Kasumi-1 (cell line): ENCODE measurements at places on chromosomes 7 and 10.

DNA sequence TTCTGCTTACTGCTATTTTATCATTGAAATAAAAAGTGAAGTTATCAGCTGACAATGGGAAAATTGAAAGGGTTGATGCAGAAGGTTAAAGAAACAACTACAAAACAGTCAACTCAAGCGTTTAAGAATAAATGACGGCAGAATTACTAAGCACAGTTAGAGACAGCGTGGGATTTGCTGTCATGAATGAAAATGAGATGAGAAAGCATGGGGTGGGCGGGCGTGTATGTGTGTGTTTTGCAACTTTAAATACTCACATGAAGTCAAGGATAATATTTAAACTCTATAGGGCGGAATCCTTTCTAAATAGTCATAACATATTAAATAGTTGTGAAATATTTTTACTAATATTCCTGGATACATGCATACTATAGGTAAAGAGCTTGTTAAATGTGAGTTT is 450.8 kb downstream of the ETV1 start:
- DNase-seq = no peak

DNA sequence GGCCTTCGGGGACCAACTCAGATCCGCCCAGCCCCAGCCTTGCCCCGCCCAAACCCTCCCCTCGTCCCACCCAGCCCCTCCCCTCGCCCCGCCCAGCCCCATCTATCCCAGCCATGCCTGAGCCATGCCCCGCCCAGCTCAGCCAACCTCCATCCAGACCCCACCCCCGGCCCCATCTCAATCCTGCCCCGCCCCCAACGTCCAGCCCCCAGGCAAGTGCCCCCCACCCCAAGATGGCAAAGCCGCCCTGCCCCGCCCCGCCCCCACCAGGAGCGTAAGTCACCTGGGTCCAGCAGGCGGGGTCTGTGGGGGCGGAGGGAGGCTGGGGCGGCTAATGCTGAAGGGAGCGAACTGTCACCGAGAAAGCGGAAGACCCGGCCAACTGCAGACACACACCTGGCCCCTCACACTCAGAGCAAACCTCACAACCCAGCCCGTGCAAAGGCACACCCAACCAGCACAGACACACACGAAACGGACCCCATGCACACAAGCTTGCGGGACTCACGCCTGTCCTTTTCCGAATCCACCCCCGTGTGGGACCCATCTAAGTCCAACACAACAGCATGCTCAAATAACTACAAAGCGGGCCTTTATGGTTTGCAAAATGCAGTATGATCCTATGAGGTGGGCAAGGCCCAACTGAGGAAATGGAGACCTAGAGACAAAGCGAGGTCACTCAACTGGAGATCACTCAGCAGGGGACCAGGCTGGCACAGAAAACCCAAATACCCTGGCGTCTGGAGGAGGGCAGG is 11.5 kb upstream of the OGA start:
- DNase-seq = peak; percentile 57

GRCh38 chr7:16130111-16131110 is 290.9 kb downstream of the CRPPA start:
- DNase-seq = no peak

- DNase-seq = no peak
Measured at GRCh38 chr7:78794101-78794500, 659.4 kb downstream of the MAGI2 start.

GRCh38 chr7:129341212-129341611 is 93.0 kb upstream of the STRIP2 start:
- no peak for DNase-seq

- no peak for DNase-seq
Measured at GRCh38 chr10:29670761-29671160, 36.0 kb upstream of the SVIL start.

- DNase-seq = no peak
Measured at GRCh38 chr7:25062380-25062779, 62.7 kb downstream of the CYCS start.

DNA sequence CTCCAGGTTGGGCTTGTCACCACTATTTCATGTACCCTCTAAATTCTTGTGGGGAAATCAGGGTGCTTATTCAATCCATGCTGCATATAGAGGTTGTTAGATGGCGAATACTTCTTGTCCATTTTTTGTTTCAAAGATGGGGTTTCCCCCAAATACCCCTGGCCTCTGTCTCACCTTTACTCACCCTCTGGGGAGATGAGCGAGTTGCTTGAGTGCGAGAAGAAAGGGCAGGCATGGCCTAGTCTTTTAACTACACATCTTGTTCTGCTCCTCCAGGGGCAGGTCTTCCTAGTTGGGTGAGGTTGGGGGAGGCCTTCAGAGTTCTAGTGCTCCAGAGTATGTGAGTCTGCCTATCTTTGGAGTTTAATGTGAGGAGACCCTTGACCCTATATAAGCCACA is 46.2 kb downstream of the HHEX start:
- DNase-seq = no peak

DNA sequence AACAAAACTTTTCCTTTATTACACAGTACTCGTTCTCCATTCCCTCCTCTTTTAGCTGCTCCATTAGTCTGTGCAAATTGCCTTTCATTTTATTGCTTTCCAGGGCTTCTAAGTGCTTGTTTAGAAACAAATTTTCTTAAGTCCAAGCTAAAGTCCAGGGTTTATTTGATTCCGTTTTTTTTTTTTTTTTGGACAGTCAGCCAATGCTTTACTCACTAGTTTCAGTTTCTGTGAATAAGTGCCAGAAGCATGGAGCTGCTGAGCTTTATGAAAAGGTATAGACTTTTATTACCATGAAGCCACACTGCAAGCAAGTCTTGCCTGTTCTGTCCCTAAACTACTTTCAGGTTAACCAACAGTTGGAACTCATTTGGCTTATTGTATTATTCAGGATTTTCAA is 455.0 kb downstream of the GFRA1 start:
- DNase-seq = no peak

DNA sequence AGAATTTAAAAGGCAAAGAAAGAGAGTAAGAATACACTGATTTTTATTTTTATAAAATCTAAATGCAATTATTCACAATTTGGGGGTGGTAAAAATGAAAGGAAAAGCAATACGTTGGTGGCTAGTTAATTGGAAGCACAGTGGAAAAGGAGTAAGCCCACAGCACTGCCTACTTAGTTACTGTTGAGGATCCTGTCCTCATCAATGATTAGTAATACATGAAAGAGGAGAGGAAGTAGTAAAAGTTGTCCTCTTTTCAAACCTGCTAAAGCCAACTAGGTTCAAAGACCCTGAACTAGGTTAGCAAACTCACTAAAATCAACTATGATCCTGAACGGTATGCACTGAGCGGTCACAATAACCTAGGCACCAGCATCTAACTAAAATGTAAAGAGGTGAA is 52.7 kb upstream of the LRRN3 start:
- no peak for DNase-seq

GRCh38 chr10:30185916-30186315 is 126.5 kb upstream of the JCAD start:
- no peak for DNase-seq

DNA sequence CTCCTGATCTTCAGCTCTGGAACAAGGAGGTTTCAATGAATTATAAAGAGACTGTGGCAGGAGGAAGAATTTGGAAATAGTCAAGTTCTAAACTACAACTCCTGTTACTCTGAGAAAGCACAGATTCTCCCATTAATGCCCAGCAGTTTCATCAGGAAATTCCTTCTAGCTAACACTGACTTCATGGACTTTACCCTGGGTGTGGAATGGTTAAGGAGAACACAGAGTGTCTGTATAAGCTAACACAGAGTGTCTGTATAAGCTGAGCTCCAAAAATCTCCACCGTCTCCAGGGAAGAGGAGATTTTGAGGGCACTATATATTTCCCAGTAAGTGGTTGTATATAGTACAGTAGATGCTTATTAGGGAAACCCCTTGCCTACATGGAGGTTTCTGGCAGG is 675.5 kb downstream of the XPNPEP1 start:
- no peak for DNase-seq

- no peak for DNase-seq
Measured at GRCh38 chr7:132546366-132547127, 29.7 kb downstream of the PLXNA4 start.

DNA sequence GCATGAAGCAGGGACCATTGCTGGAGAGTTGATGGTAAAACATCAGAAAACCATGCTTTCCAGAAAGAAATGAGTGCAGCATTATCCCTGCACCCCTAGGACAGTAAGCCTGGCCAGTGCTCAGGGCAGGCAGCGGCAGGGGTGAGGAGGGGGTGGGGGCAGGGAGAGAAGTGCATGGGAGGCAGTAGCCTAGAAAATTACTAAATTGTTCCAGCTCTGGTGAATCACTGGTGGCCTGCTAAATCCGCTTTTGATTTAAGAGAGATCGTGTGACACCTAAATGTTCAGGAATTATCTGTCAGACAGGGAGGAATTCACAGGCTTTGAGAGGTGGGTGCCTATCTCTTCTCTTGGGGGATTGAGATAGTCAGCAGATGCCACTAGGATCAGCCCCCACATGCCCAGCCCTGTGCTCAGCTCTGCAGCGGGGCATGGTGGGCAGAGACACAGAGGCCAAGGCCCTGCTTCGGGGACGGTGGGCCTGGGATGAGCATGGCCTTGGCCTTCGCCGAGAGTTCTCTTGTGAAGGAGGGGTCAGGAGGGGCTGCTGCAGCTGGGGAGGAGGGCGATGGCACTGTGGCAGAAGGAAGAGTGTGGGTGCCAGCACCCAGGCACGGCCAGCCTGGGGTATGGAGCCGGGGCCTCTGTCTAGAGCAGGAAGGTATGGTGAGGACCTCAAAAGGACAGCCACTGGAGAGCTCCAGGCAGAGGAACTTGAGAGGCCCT is 5.0 kb upstream of the AQP1 start:
- DNase-seq = no peak

DNA sequence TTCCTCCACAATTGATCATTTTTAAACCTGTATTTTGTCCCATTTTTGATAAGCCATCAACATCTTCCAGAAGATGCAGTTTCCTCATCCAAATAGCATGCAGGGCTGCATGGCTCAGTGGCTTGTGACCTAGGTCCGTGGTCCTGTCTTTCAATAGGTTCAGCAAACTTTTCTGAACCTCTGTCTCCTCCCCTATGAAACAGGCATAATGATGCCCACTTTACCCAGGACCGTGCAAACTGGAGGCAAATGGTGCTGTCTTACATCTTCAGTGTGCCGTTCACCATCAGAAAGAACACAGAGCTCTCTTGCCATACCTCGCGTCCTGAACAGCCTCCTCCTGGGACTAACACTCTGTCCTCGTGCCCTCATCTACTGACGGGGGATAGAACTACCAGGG is 22.3 kb upstream of the FIGNL1 start:
- DNase-seq = no peak

GRCh38 chr7:41809529-41809939 is 106.6 kb upstream of the INHBA start:
- no peak for DNase-seq

DNA sequence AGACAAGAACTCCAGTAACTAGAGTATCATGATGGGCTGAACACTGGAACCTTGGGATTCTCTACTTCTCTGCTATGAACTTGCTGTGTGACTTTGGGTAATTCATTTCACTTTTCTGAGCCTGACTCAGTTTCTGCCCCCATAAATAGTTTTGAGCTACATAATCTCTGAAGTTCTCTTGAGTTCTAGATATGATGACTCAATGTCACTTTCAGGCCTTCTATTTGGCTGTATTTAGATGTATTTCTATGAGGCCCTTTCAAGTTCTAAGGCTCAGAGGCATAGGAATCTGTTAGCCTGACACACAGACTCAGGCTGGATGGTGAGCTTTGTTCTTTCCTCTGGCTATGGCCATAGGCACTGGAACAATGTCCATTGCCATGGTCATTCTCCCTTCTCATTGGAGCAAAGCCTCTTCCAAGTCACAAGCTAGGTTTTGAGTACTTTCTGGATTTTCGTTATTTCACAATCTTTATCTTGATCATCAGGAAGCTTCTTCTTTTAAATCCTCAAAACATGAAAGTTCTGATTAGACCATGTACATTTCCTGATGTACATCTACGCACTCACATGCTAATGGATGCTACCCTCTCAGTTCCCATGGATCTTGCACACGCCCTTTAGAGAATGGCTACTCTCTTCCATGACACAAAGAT is 101.6 kb downstream of the TES start:
- no peak for DNase-seq

- peak; percentile 4 for DNase-seq
Measured at GRCh38 chr7:40629891-40630290, 495.1 kb downstream of the SUGCT start.

DNA sequence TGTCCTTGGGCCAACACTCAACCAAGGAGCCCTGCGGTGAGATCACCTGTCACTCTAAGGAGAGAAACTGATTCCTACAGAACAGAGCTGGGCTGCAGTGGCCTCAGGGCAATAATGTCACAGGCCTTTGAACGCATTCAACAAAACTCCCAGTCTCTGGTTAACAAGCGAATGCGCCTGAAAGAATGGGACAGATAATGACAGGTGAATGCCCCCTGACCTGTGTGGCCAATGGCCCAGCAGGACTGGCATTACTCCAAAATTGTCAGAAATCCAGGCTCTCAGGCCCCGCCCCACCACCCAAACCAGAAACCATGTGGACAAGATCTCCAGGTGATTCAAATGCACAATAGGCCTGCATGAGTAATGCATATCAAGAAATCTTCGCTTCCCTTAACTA is 277.7 kb upstream of the KLF6 start:
- DNase-seq = no peak
